ENCODE measurements at places on chromosomes 16 and 17.
A peak's percentile ranks its signal among the peaks of the same experiment; 100 is the strongest.

DNA sequence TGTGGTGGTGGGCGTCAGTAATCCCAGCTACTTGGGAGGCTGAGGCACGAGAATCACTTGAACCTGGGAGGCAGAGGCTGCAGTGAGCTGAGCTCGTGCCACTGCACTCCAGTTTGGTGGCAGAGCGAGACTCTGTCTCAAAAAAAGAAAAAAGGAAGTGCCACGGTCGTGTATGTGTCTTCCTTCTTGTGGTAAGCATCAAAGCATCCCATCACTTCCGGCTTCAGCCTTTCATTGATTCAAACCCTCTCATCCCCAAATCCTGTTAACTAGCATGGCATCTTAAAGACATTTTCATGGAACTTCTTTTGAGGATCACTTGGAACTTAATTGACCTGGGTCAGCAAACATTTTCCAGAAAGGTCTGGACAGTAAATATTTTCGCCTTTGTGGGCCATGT is 126.2 kb downstream of the CPPED1 start:
- DNase-seq = no peak

DNA sequence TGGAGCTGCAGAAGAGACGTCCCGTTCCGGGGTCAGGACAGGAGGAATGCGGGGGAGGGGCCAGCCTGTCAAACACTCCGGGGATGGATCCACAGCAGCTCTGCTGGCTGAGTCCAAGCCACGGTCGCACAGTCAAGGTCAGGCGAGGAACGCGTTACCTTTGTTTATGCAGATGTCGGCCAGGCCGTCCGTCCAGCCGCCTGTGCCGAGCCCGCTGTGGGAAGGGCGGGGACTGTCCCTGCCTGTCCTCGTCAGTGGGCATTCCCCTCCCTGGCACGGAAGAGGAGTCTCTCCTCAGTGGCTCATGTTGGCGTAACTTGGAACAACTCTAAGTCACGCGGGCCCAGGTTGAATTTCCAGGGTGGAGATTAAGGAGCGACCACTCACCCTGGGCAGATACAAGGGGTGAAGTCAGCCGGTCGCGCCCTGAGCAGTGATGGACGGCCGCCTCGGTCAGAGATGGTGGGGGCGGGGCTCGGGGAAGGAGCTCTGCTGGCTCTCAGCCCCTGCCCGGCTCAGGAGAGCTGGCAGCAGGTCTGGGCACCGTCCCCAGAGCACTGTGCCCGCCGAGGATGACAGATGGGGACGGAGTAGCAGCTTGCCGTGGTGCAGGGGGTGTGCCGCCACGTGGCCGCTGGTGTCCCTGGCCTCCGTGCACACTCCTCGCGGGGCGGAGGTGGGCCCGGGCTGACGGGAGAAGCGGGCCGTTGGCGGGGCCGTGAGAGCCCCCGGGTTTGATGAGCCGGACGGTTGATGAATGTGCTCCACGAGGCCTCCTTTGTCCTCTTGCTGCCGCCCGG is 7.3 kb downstream of the CACNA1H start:
- no peak for DNase-seq

DNA sequence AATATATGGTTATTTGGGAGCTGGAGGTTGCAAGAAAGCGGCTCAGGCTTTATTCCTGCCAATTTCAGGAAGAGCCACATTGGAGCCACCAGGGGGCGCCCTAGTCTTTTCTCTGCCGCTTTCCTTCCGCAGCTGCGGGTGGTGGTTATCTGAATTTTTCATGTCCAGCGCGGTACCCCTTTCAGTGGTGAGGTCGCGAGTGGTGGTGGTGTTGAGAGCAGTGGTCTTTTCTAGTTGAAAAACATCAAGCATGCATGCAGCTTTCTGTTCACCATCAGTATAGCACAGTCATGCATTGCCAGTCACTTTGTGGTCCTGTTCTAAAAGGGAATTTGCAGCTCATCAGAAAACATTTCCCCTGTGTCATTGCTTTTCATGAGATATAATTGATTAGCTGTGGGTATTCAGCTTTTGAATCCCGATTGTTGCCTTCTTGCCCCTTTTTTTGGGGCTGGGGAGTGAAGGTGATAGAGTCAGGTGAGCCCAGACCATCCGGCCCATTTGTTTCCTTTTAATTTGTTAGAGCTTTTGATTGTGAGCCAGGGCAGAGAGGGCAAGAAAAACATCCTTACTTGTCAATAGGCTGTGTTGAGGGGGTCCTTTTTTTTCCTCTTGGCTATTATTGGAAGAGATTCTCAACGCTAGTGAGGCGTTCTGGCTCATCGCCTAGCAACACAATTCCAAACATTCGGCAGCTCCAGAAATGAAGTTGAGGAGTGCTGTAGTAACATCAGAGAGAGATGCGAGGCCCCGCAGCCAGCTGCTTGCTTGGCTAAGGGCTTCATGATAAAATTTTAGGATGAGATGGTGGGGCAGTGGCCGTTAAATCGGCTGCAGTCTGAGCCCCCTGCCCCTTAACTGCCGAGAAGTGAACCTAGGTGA is 119.0 kb downstream of the SNX29 start:
- DNase-seq = peak; percentile 58

DNA sequence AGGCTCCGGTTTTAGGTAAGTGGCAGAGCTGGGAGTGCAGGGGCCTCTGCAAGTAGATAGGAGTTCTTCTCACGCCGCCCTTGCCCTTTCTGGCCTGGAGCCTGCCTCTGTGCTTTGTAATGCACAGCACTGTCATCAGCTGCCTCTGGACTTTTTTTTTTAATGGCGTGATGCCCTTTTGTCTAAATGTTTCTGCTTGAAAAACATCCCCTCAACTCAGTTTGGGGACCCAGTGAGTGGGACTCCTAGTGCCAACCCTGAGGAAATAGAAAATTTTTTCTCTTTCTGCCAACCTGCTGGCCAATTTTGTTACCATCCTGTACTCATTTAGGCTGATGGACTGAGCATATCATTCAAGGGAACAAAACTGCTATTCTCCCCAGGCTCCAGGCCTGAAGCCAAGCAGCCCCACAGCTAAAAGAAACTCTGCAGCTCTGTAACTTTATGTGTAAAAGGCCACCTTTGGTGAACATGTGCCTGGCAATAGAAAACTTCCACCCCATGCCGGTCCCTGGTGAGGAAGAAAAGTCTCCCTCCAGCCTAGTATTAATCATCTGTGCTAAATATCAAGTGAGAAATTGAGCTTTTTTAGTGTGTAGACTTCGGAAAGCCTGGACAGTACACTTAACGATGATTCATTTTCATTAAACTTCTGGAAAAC is 22.5 kb downstream of the SLC6A2 start:
- no peak for DNase-seq

- no peak for DNase-seq
Measured at GRCh38 chr16:50501986-50502615, 46.1 kb upstream of the NKD1 start.

GRCh38 chr16:27097800-27098230 is 31.1 kb downstream of the C16orf82 start:
- no peak for DNase-seq

DNA sequence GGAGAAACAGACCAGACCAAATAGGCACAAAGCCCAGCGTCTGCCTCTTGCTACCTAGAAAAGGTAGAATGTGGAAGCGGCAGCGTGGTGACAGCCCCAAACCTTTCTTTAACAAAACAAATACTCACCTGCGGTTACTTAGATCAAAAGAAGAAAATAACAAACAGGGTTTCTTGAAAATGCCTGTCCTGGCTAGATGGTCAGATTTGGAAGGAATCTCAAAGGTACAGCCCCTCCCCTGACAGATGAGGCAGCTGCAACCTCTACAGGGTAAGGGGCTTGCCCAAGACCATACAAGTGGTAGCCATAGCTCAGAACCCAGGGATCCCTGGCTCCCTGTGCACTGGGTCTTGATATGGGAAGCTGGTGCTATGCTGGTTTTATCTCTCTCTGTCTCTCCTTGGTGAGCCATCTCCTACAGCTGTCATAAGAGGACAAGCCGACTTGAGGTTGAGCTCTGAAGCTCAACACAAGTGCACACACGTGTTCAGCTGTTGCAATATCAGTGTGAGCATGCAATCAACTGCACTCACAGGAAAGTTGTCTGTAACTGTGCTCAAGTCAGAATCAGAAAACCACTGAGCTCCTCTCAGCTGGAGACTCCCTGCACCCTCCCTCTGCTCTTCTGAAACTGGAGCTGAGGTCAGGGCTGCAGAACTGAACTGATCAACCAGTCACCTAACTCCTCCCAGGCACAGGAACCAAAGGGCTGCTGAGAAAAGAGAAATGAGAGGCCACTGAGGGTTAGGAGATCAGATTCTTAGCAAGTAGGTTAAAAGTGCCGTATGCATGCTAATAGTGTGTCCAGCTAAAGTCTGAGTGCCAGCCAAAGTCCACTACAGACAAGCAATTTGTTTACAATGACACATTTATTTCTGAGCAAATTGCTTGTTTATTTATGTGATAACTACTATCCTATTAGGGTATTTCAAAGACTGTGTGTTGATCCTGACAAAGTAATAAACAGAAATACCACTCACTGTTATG is 6.1 kb upstream of the RNF157 start:
- DNase-seq = peak; percentile 26

GRCh38 chr16:47644166-47644565 is 183.0 kb downstream of the PHKB start:
- DNase-seq = no peak

DNA sequence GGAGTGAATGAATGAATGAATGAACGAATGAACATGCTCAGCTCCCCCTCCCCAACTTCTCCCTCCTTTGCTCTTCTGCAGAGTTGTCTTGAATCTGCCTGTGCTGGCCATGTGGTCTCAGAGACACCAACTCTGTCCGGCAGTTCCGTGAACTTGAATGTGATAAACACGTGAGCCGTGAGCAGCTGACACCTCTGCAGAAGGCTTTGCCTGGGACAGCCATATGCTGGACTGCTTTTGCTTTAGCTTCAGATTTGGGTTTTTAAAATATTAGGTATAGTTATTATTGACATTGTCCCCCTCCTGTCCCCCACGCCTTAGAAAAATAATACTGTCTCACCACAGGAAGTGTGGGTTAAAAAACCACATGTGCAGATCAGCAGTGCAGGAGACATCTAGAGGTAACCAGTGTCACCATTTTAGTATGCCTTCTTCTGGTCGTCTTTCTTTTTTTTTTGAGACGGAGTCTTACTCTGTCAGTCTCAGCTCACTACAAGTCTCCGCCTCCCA is 83.8 kb downstream of the ABCC1 start:
- peak; percentile 72 for DNase-seq

GRCh38 chr16:9286930-9287329 is 195.5 kb downstream of the HAPSTR1 start:
- DNase-seq = no peak

DNA sequence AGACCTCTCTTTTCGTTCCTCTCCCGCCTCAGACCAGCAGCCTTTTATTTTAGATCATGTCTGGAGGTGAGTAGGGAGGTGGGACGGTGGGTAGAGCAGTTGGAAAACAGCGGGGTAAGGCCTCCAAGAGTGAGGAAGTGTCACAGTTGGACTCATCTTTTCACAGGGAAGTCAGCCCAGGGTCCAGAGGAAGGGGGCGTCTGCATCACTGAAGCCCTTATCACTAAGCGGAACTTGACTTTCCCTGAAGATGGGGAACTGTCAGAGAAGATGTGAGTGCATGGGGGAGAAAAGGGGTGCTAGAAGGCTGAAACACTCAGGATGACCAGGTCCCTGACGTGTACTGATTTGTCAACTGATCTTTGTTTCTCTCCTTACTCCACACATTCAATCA is 461 bp downstream of the LRRC46 start:
- no peak for DNase-seq

GRCh38 chr16:84992717-84993075 is 18.6 kb downstream of the ZDHHC7 start:
- DNase-seq = no peak

DNA sequence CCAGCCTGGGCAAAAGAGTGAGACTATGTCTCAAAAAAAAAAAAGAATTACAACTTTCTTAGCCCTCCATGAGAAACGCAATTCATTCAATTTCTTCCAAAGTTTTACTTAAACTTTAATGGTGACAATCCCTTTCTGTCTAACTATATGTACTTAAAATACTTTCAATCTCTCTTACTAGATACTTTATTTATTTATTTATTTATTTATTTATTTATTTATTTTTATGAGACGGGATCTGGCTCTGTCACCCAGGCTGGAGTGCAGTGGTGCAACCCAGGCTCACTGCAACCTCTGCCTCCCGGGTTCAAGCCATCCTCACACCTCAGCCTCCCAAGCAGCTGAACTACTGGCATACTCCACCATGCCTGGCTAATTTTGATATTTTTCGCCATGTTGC is 108.1 kb downstream of the SPAG9 start:
- DNase-seq = no peak

DNA sequence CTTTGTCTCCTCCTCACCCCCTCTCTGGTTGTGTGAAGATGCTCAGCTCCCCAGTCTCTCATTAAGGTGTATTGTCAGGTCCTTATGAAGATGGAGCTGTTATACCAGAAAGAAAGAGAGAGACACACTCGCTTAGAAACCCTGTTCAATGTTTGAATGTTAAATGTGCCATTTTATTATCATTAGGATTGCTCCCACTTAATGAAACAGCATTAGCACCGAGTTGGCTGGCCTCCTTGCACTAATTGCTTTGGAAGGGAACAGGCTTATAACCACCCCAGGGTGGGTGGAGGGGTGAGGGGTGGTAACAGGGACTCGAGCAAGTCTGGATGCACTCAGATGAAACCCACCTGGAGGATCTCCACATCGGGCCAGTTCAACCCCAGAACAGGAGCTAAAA is 14.4 kb downstream of the PIPOX start:
- DNase-seq = no peak

DNA sequence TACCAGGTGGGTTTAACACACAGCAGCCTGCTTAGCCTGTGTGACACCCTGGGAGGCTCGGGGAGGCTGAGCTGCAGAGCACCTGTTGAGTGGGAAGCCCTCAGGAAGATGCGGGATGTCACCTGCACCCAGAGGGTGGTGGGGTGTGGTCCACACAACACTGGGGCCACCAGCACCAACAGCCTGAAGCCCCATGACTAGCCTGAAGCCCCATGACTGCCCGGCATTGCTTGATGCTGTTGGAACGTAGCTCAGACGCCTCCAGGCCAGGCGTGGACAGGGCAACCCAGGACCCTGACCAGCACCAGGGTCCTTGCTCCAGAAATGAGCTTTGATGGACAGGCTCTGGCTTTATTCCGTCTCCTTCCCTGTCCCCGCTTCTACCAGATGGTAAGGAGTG is 76.3 kb upstream of the ZNF469 start:
- DNase-seq = no peak

- no peak for DNase-seq
Measured at GRCh38 chr16:67202956-67203493, 4.1 kb downstream of the ELMO3 start.

GRCh38 chr17:40526668-40527067 is 25.2 kb upstream of the TNS4 start:
- no peak for DNase-seq

DNA sequence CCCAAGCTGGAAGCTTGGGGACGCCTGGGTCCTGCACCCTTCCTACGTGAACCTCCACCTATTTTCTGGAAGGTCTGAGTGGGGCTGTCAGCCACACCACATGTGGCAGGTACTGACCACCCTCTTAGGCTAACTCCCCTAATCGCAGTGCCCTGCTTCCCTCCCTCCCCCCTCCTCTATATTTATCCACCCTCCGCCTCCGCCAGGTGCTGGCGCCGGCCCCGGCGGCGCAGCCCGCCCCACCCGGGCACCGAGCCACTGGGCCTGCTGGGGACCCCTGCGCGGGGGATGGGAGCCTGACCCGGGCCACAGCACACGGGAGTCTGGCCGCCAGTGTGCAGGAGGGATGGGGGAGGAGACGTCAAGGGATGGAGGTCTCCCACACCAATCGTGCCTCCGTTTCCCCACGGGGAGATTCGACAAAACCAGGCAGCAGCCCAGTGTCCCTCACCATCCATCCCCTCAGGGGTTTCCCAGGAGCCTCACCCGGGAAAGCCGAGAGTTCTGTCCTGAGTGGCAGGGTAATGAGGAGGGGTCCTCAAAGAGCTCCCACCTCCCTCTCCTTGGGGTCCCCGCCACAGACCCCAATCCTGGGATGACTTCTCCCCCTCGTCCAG is 1.3 kb downstream of the PLEKHH3 start:
- DNase-seq = no peak
